Ammon's horn (tissue), 1 donor: ENCODE measurements at places on chromosomes 11 and 22.
A peak's percentile ranks its signal among the peaks of the same experiment; 100 is the strongest.

DNA sequence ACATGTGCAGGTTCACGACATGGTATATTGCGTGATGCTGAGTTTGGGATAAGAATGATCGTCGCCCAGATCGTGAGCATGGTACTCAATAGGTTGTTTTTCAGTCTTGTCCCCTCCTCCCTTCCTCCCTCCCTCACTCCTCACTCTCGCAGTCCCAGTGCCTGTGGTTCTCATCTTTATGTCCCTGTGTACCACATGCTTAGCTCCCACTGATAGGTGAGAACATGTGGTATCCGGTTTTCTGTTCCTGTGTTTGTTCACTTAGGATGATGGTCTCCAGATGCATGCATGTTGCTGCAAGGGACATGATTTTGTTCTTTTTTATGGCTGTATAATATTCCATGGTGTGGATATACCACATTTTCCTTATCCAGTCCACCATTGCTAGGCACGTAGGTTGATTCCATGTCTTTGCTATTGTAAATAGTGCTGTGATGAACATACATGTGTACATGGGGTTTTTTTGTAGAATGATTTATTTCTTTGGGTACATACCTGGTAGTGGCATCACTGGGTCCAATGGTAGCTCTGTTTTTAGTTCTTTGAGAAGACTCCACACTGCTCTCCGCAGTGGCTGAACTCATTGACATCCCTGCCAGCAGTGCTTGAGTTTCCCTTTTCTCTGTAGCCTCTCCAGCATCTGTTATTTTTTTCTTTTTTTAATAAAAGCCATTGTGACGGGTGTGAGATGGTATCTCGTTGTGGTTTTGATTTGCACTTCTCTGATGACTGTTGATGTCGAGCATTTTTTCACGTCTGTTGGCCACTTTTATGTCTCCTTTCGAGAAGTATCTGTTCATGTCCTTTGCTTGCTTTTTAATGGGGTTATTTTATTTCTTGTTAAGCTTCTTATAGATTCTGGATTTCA, 16.4 kb downstream of the ZBED4 start:
- DNase-seq, result no peak

- DNase-seq, result no peak
These were observed 132.7 kb downstream of the FAT3 start for GRCh38 chr11:92357344-92357743.

- DNase-seq, result no peak
These were observed 61.5 kb downstream of the DKK3 start for GRCh38 chr11:11946878-11947277.

DNA sequence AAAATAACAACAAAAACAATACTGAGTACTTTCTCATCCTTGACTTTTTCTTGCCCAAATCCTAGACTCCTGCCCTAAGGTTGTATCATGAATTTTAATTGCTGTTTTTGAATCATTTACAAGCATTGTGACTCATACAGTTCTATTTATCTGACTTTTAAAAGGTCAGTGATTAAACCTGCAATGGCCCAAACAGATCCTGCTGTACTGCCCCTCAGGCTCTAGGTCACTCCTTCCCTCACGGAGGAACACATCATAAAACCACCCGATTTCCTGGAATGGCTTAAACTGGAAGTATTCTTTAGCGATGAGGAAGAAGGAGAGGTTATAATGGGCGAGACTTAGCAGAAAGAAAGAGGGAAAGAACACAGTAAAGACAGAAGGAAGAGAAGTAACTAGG, 12.3 kb downstream of the ARFGAP3 start:
- no peak for DNase-seq

DNA sequence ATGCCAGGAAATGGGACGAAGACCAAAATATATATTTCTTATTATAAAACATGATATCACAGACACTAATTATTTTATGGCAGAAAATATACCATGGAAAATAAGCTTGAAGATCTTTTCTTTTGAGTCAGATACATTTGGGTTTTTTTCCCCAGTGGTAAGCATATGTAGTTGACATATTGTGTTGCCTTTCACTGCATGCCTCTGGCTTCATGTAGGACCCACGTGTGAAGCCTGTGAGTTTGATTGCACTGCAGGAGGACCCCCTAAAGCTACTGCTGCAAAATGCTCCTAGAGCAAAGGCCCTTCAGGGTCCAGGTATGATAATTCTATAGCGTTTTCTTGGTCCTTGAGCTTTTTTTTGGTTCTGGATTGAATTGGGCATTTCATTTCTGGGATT, 190.7 kb upstream of the KIRREL3 start:
- DNase-seq, result no peak

GRCh38 chr22:24474649-24475255, 20.4 kb upstream of the UPB1 start:
- no peak for DNase-seq

DNA sequence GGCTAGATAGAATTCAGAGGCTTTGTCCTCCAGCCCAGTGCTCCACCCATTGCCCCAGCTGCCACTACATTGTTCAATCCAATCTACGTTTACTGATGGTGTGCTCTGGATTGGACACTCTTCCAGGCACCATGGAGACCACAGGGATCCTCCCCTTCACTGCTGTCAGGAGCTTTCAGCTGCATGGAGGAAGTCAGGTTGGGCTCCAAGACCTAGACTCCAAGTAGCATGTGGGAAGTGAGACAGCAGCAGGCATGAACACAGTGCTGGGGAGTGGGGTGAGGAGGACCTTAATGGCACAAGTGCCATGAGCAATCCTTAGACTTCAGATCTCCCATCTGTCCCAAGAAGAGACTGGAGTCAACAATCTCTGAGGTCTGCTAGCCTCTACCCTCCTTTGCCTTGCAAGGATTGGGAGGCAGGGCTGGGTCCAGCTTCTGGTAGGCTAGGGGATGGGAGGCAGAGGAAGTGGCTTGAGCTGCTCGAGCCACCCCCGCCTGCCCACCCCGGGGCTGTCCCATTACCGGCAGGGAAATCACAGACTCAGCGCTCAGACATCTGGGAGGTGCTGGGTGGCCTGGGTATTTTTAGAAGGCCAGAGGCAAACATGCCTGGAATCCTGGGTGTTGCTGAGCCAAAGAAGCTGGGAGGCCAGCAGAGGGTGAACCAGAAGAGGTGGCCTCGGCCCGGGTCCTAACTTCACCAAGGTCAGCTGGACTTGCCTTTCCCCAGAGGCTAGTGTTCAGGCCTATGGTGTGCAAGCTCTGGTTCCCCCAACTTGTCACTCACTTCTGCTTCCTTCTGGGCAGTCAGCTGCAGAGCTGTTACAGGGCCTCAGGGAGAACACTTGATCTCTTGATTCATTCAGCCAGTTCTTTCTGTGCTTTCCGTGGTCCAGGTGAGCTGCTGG, 15.2 kb upstream of the FCHSD2 start:
- peak; percentile 54 for DNase-seq

DNA sequence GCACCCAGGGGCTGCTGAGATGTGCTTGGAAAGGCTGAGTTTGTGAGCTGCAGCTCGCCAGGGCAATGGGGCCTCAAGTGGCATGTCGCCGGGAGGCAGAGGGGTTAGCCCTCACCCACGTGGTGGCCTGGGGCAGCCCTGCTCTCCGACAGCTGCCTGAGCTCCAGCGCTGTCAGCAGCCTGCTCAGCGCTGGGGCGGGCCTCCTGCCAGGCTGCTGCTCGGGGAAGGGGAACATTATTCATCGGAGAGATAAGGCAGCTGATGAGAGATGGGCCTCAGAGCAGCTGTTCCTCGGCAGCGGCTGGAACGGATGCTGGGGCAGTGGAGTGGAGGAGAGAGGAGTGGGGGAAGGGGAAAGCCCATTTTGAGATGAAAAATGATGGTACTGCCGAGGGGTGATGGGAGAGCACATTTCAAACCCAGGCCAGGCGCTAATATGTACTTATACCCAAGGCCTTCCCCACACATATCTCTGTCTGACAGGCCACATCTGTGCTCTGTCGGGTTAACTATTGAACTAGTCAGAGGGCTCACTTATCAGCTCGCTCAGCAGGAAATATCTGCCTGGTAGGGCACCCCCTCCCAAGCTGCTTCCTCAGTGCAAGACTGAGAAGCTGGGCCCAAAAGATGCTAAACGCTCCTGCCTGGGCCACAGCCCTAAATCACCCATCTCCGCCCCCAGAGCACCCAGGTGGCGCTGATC, 79.5 kb downstream of the TIMP3 start:
- peak; percentile 44 for DNase-seq

- DNase-seq, result no peak
These were observed 31.7 kb downstream of the DCDC1 start for GRCh38 chr11:31337806-31338205.

DNA sequence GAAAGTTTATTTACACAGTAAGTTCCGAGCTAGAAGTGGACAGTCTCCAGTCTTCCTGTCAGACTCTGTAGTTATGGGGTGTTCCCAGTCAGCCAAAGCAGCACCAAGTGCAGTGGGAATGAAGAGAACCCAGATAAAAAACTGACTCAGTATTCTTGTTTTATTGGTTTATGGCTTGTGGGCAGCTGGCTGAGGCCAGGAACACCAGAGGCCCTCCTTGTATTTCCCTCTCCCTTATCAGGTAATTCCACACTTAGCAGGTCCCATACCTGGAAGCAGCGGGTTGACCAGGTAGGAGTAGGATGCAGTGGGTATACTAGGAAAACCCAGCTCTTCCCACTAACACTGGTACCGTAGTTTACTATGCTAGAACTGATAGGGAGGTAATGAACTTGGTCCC, 3.5 kb upstream of the BACE1-AS start:
- DNase-seq, result no peak

GRCh38 chr22:26172389-26172990, 3.2 kb downstream of the SEZ6L start:
- peak; percentile 68 for DNase-seq

DNA sequence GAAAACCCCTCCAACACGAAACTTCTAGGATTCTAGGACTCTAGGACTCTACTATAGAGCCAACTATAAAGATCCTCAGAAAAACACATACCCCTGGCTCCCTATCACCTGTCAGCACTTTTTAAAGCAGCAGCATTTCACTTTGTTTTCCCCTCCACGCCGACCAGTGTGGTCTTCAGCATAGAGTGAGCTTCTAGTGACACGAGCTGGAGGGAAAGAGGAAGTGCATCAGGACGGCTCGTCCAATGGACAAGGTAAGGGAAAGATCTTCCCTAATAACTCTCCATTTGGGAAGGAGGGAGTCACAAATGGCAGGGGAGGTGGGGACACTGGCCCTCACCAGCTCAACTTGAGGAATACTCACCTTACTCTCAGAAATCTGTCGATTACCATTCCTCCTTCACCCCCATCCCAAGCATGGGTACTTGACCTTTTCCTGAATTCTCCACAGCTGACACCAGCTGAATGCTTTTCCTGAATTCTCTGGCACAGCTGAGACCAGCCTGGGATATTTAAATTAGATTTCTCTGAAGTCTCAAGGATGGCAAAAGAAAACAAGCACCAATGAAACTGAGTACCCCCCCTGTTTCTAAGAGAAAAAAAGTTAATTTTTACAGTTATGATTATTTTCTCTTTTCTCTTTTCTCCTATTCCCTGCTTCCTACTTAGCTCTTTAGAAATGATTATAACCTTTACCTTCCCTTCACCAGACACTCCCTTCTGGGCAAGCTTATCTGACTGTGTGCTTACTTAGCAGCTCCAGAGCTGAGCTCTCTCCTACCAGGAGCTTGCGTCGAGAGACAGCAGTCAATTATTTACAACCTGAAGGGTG, 33.3 kb upstream of the NNMT start:
- DNase-seq, result peak; percentile 83

DNA sequence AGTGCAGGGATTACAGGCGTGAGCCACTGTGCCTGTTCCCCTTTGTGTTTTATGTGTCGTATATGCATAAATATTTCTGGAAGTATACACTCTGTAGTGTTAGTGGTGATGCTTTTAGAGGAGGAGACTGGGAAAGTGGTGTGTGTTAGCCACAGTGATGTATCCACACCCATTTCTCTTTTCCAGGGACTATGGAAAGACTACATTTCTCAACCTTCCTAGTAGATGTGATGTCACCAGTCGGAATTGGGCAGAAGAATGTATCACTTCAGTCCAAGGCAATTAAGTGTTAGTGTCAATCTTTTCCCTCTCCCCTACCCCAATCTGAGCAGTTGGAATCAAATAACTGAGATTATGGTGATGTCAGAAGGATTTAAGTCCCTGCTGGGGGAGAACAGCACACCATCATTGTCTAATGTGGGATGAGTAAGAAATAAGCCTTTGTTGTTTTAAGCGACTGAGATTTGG, 5.8 kb upstream of the ATG16L2 start:
- no peak for DNase-seq
